ENCODE measurements at places on chromosomes 1 and 21. TPM values are rescaled to one million over a fixed set of nuclear protein-coding genes. Genes with fewer than 3 reads are reported as not detected.

GRCh38 chr1:230577537-230577936 lies 64.7 kb upstream of the COG2 start:
- DNase-seq, result no peak

The XCL2 gene
- not detected for total RNA-seq

DNA sequence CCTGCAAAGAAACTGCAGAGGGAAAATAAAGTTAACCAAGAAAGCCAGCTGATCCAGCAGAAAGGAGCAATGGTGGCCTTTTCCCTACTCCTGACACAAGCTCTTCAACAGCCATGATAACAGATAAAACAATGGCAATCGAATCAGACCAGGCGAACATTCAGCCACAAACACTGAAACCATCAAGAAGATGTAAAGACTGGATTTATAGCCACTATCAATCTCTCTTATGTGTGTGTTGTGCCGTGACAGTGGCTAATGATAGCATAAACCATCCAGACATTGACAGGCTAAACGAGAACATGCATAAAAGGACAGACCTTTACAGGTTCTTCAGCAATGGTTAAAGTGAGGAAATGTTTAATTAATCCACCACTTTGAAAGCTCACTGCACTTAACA lies 78.1 kb upstream of the RAB4A start:
- DNase-seq, result no peak

The PFKL gene
- 198 TPM for total RNA-seq

- DNase-seq, result no peak
These were observed 1.6 kb downstream of the NEGR1 start for GRCh38 chr1:72280711-72281110.

The NPHS2 gene
- not detected for total RNA-seq

DNA sequence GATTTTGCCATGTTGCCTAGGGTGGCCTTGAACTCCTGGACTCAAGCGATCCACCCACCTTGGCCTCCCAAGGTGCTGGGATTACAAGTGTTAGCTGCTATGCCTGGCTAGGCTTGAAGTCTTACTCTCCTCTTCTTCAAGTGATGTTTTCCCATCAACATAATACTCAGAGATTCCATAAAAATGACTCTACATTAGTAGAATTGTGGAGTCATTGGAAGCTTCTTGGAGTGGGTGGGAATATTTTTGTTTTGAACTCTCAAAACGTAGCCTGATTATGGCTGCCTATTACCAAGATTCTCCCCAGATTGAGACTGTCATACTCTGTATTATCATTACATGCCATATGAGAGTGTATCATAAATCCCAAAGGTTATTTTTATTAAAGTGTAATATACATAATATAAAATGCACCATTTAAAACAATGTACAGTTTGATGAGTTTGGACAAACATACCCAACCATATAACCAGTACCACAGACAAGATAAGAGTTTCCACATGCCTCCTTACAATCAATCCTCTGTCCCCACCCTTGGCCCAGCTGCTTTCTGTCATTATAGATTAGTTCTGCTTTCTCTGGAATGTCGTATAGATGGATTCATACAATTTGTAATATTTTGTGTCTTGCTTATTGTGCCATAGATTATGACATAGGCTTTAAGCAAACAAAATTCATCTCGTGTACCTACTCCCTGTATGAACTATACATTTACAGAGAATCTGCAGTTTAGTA lies 8.0 kb upstream of the DNM3 start:
- no peak for DNase-seq

GRCh38 chr1:113692824-113693431 lies 66.4 kb downstream of the PHTF1 start:
- no peak for DNase-seq

DNA sequence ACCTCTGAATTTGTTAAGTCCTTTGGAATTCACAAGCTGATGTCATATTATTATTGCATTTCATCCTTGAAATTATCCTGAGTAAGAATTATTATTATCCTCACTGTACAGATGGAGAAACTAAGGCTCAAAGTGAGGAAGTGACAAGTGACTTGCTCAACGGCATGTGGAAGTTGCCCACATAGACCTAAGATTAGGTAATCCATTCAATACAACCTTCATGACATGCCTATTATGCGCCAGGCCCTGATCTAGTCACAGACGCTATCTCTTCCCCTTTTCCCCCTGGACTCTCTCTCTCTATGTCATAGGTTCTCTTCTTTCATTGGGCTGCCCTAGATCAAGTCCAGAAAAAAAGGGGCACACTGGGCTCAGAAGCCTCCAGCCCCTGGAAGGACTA lies 84.9 kb upstream of the KCNK2 start:
- no peak for DNase-seq

The PLEKHM2 gene
- 50.4 TPM for total RNA-seq

The UMODL1 gene
- total RNA-seq, result 2.1 TPM

DNA sequence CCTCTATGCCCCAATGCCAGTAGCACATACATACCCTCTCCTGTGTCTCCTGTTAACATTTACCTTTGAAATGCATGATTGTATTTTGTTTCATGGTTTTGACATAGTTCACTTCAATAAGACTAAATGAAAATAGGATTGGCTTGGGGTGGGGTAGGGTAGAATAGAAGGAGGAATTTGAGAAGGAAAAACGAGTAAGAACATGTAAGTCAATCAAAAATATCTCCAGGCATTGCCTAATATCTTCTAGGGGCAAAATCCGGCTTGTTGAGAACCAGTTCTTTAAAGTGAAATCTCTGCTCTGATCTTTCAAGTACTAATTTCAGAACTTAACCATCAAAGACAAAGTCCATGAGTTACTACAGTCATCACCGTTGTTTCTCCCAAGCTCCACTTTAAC lies 31.8 kb upstream of the RGS2 start:
- no peak for DNase-seq

The MAP3K21 gene
- 15.4 TPM for total RNA-seq

The BCAS2 gene
- total RNA-seq, result 53.5 TPM

DNA sequence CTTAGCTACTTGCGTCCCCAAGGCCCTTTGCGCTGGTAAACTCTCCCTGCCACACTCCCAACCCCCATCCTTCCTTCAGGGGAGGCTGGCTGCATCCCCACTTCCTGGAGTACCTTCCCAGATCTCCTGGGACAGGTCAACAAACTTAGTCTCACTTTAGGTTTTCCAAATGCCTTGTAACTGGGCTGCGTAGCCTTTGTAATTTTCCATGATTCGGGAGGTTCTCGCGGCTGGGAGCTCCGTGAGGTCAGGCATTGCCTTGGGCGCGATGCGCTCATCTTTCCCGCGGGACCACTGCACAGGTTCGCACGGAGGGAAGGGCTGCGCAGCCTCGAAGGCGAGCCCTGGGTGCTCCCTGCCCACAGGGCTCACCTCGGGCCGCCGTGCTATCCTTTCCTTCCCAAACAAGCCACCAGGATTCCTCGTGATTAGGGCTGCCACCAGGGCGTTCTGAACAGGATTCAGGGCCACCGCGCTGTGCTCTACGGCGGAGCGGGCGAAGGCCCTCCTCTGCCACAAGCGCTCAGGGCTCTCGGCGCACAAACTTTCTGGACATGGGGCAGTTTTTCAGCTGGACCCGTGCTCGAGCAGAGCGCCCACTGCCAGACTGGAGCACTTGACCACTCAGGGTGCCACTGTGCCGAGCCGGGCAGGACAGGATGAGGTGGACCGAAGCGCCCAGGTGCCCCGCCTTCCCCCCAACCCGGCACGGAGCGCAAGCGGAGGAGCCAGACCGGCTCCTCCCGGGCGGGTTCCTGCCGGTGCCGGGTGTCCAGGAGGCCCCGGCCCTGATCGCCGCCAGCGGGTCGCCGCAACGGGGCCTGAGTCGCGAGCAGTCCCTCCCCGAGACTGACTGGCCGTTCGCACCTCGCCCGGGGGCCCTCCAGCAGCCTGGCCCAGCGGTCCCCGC lies 1.1 kb downstream of the TMPRSS2 start:
- peak; percentile 83 for DNase-seq

GRCh38 chr1:239858057-239858456 lies 233.6 kb upstream of the FMN2 start:
- DNase-seq, result no peak

The HNRNPR gene
- 112 TPM for total RNA-seq

The SPRR2D gene
- total RNA-seq, result 0.42 TPM

The UHMK1 gene
- 19.4 TPM for total RNA-seq

- DNase-seq, result no peak
These were observed 115.8 kb upstream of the PBX1 start for GRCh38 chr1:164443166-164443565.

GRCh38 chr1:232943679-232944252 lies 6.6 kb upstream of the NTPCR start:
- DNase-seq, result no peak

The ERG gene
- total RNA-seq, result not detected

The PLPPR4 gene
- not detected for total RNA-seq

GRCh38 chr21:28396421-28396820 lies 596.3 kb downstream of the LTN1 start:
- DNase-seq, result no peak

DNA sequence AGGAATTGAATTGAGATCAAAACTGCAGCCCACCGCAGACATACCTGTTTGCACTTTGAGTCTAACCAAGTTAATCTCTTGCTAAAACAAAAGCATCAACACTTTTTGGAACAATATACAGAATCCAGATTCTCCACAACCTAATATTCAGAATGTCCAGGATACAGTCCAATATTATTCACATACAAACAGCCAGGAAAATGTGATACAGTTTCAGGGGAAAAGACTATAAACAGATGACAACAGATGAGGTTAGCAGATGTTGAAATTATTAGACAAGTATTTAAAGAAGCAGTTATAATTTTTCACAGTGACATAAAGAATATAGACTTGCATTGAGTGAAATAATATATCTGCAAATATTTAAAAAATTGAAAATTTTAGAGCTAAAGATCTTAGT lies 678.1 kb upstream of the CXADR start:
- DNase-seq, result no peak

The TRPM2 gene
- total RNA-seq, result 12.5 TPM

GRCh38 chr1:112011202-112011601 lies 21.7 kb upstream of the KCND3 start:
- DNase-seq, result no peak

The NID1 gene
- total RNA-seq, result 12.7 TPM

The MAP1LC3C gene
- total RNA-seq, result not detected

DNA sequence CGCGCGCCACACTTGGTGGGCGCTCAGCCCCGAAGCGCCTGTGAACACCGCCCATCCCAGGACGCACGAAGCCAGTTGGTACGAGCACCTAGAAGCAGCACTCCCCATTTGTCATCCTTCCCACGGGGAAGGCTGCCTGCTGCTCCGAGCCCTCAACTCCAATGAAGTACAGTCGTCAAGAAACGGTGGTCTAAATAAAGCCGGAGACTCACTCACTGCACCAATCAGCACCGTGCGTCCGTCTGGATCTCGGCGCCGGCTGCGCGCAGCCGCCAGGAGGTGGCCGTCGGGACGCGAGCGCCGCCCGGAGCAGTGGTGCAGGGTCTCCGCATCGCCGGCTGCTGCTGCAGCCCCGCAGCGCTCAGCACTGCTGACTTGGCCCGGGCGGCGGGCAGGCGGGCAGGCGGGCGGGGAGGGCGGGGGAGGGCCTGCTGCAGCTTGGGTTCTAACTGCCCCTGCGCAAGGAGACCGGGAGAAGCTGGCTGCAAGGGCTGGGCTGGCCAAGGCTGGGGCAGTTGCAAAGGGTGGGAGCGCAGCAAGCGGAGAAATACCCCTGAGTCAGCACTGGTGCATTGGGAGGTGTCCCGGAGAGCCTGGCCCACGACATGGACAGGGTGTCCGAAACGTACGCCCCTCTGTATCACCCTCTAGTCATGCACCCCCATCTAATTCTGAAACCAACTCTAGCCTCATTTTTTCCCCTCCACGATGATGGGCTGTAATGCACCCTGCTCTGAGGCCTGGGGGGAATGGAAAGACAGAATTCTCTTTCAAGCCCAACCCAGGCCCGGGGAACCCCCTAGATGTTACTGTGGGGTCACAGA lies 35.8 kb upstream of the H6PD start:
- DNase-seq, result peak; percentile 91

DNA sequence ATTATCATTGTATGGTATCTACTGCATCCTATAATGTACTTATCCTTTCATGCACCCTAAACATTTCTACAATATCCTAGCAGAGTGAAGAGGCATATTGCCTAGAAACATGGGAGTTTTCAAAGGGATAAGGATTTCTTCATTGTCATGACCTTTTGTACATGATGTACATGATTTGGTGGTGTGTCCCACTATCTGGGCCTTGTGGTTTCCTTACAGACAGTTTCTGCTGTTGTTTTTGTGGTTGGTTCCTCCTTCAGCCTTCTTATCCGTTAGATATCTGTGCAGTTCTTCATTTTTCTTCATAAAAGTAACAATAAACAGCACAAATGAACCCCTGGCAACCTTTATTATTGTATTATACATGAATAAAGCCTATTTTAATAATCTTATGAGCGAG lies 70.4 kb upstream of the BACH1 start:
- no peak for DNase-seq

The LRRC8C gene
- total RNA-seq, result 2.1 TPM

The TTC24 gene
- not detected for total RNA-seq

- DNase-seq, result peak; percentile 68
These were observed 4.4 kb downstream of the HAX1 start for GRCh38 chr1:154276797-154277196.

DNA sequence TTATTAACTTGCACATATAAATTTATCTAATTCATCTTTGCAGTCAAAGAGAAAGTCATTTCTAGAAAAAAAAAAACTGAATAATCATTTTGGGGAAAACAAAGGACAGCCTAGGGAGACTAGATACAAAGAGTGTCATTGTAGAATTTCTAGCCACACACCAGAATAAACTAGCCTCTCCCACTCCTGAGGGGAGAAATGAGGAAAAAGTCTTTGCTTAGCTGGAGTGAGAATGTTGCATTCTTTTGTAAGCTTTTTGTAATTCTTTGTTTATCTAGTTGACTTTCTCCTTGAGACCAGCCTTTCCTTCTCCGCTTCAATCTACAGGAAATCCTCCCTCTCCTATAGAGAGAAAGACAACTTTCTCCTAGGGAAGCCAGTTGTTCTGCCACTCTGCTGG lies 15.9 kb upstream of the CGN start:
- DNase-seq, result no peak

GRCh38 chr1:85278853-85279314 lies 2.5 kb upstream of the BCL10 start:
- DNase-seq, result no peak

GRCh38 chr1:226632922-226633351 lies 84.4 kb downstream of the STUM start:
- peak; percentile 19 for DNase-seq

The OR2AK2 gene
- total RNA-seq, result not detected

- peak; percentile 37 for DNase-seq
These were observed 18.0 kb downstream of the INKA2 start for GRCh38 chr1:111720977-111721786.

GRCh38 chr1:155309423-155310021 lies 856 bp downstream of the FDPS start:
- no peak for DNase-seq

DNA sequence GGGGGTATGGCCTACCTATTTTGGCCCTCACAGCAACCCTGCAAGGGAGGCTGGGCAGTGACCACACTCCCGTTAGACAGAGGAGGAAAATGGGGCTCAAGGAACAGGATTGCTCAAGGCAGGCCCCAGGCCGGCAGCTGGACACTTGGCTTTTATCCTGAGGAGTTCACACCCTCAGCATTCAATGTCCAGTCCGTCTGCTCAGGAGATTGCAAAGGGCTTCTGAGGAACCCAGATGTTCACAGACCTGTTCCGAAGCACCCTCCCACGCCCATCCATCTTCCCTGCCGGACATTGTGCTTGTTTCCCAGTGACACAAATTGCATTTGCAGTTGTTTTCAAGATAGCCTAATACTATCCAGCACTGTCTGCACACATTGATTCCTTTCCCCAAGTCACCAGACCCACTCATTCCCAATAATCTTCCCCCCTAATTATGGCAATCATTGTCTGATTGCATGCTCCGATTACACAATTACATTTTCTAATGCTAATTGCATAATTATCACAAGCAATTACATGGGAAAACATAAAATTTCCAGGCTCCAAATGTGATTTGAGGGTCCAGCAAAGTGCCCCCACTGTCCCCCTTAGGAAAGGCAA lies 4.3 kb upstream of the UBL4B start:
- DNase-seq, result no peak
